ENCODE measurements at places on chromosomes 3 and 15.

- DNase-seq = no peak
Observed at GRCh38 chr3:138078901-138079344, 36.5 kb downstream of the DZIP1L start.

- no peak for DNase-seq
Observed at GRCh38 chr15:31590609-31591008, 264.0 kb downstream of the KLF13 start.

DNA sequence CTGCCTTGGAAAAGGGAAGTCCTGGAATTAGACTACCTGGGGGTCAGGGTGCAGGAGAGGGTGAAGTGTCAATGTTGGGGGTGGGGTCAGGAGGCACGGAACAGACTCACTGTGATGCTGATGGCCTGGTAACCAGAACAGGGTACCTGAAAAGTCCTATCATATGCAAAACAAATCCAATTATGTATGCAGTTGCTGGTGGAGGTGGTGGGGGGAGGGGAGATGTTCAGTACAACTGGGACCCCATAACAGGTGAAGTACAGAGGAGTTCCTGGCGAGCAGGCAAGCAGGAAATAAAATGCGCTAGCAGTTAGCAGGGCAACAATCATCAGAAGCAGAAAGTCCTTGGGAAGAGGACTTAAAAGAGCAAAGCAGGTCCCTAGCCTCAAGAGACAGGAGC, 4.2 kb upstream of the KATNBL1 start:
- no peak for DNase-seq

- DNase-seq = no peak
Observed at GRCh38 chr15:71254491-71254890, 139.2 kb downstream of the THSD4 start.

- no peak for DNase-seq
Observed at GRCh38 chr15:56920367-56920627, 1.9 kb downstream of the TCF12 start.

DNA sequence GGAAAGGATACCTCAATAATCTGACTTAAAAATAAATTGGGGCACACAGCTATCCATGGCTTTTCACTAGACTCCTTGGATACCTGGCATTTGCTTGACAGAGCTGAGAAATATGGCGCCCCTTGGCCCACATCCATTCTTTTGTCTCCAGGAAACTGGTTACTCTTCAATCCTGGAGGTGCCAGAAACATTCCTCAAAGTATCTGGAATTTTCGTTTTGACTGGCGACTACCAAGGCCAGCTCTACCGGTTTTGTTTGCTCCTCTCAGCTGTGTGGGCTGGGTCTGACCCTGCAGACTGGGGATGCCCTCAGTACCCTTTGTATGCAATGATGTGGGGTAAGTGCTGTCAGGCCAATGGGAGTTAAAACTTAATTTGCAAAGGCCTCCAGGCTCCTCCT, 27.0 kb downstream of the KATNBL1 start:
- DNase-seq = no peak

DNA sequence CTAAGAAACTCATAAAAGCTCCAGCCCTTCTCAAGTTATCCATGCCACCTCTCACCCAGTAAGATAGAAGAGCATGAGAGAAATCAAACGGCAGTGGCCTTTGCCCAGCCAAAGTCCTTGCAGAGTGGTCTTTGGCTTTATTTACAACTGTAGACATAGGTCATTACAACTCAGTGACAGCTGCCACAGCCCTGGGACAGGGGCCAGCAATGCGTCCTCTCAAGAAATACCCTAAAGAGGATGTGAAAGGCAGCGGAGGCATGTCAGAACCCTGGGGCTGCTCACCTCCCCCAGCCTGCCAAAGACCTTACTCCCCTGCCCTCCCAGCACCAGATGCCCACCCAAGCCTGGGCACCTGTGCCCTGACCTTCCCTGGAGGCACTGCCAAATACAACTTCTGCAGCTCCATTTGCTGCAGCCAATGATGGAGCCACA, 6.3 kb downstream of the ACAA1 start:
- no peak for DNase-seq

DNA sequence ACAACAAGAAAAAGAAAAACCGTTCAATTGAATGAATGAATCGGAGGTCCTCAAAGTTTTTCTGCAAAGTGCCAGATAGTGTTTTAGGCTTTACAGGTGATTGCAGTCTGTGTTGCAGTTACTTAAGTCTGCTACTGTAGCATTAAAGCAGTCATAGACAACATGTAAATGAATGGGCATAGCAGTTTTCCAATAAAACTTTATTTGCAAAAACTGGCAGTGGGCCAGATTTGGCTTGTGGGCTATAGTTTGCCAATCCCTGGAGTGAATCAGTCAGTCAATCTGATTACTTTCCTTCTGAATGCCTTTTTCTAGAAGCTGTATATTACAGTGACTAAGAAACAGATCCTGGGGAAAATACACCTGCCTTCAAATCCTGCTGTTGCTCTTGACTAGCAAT, 242.6 kb downstream of the LRTM1 start:
- DNase-seq = no peak

GRCh38 chr15:80019168-80019745, 40.2 kb upstream of the ZFAND6 start:
- DNase-seq = no peak

DNA sequence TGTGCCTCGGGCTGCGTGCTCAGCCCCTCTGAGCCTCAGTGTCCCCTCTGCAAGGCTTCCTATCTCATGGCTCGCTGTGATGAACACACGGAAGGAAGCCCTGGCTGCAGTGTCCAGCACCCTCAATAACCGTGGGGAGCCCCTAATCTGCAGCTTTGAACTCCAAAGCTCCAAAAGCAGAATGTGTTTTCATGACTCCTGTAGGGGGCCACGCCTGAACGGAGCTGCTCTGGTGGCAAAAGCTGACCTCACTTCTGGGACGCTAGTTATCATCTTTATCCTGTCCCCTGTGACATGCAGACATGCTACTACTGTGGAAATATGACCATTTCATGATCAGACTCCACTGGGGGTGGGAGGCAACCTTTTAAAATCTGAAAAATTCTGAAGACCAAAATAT, 98.8 kb downstream of the SEC22A start:
- DNase-seq = no peak

DNA sequence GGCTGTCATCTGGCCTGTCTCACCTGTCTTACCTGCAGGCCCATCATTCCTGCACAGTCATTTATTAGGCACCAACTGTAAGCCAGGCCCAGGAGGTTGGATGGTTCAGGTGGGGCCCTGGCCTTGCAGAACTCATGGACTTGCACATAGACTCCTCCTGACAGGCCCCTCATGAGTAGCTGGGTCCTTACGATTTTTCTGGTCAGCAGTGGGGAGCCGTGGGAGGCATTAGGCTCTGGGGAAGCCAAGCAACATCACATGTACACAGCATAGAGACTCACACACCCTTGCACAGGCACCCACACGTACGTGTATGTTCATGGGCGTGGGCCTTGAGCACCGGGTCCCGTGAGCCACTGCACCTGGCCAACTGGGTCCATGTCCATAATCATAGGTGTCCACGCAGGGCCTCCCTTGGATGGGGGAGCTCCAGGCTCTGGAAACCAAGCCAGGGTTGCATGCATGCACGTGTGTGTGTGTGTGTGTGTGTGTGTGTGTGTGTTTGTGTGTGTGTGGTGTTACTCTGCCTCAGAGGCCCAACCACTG, 20.3 kb downstream of the CISH start:
- no peak for DNase-seq

- DNase-seq = no peak
Observed at GRCh38 chr3:61686228-61686648, 124.9 kb downstream of the PTPRG start.

GRCh38 chr3:100001526-100002270, 112.6 kb downstream of the FILIP1L start:
- DNase-seq = no peak

- DNase-seq = no peak
Observed at GRCh38 chr3:149560001-149560400, 85.5 kb downstream of the TM4SF4 start.

DNA sequence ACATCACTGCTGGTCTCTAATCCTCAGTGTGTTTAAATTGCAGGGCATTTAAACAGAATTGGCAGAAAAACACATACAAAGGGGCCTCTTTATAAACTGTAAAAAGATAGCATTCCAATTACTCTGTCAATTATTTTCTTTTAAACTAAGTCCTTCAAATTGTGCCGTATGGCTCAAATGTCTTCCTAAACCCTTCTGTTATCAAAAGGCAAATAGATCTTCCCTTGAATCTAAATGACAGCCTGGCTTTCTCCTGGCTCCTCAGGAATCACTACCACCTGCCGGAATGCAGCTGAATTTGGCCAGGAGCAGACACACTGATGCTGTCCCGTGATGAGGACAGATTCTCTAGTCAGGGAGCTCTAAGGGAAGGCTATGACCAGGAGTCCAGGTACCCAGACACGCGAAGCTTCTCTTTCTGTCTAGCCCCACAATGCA, 85.6 kb downstream of the IGF2BP2 start:
- no peak for DNase-seq

DNA sequence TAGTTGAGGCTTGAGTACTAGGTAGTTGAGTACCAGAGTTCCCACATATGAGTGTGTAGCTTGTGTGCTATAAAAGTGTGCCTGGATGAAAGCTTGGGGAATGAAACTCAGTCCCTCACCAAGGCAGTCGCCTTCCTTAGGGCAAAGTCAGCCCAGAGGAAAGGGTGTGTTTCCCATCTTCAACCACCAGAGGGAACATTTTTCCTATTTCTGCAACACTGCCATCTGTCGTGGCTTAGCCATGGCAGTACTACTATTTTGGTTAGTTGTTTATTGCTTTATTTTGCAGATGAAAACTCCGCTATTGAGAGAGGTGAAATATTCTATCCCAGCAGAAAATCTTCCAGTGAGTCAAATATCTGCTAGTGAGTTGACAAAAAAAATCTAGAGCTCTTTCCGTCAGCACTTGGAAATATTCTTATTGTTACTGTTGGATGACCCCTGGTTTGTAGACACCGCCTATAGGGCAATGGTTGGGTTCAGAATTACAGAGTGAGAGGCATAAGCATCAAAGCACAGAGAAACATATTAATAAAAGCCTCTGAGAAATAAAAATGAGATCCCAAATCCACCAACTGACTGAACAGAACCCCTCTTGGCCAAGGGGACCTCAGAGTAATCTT, 239.9 kb downstream of the CPNE4 start:
- no peak for DNase-seq

- DNase-seq = no peak
Observed at GRCh38 chr15:39211108-39211979, 369.5 kb upstream of the THBS1 start.

- no peak for DNase-seq
Observed at GRCh38 chr3:8597219-8597853, 47.3 kb downstream of the SSUH2 start.

DNA sequence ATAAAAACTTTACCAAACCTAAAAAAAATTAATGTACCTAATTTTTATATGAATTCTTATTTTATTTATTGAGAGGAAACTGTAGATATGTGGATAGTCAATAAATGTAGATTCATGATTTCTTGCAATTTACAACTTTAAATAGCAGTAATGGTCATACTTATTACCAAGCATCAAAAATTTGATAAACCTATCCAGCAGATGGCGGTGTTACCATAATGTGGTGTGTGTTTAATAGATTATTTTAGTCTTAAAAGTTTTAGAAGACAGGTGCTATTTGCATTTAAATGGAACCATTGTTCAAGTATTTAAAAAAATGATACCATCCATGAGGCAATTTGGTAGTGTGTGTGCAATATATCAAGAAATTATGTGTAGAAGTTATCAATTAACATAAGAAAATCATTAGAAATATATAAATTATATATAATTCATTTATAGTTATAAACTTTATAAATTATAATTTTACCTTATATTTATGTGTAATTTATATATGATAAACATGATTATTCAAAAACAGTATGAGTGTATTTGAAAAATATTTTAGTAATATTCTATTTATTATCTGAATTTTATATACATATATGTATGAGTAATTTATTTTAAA, 176.0 kb upstream of the BCHE start:
- no peak for DNase-seq

DNA sequence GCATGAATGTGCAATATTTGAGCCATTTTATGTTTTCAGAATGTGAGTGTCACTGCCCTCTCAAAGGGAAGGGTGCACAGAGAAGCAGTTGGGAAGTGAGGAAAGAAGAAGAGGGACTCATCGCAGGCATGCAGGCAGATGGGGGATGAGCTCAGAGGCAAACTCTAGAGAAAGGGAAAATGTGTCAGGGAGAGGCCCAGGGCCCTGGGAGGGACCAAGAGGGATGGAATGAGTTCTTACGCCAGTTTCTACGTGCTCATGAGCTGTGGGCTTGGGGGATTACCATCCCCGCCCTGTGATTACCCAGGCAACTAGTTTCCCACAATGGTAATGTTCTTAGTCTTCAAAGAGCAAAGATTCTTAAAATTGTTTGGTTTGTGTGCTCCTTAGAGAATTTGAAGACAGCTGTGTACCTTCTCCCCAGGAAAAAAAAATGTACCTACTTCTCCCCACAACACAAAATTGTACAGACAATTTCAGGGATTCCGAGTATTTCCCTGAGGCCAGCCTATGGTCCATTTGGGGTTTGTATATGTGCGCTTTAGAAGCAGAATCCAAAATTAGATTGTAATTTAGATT, 17.8 kb downstream of the GCSAM start:
- no peak for DNase-seq

Measured in activated T-helper 1 cell treated with Interleukin-2 at 50 U/mL for 16 hours (primary cell).